ENCODE measurements at places on chromosomes 4 and X.

DNA sequence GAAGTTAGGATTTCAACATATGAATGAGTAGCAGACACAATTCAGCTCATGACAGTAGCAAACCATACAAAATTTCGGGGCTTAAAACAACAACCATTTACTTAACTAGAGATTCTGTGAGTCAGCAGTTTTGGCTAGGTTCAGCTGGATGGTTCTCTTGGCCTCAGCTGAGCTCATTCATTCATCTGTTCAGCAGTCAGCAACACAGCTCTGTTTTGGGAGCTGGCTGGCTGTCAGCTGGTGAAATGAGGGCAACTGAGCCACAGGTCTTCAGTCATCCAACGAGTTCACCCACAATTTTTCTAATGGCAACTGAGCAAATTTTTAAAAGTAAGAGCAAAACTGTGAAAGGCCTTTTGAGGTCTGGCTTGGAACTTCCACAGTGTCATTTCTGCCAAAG is 2005.1 kb upstream of the AGA start:
- no peaks in the 10 kb centered on the region for H3K4me1 ChIP-seq
- no peaks in the 10 kb centered on the region for H3K36me3 ChIP-seq
- no peak overlapping the region for H3K27ac ChIP-seq
- H3K4me3 ChIP-seq, result no peak overlapping the region
- DNase-seq, result no peak

DNA sequence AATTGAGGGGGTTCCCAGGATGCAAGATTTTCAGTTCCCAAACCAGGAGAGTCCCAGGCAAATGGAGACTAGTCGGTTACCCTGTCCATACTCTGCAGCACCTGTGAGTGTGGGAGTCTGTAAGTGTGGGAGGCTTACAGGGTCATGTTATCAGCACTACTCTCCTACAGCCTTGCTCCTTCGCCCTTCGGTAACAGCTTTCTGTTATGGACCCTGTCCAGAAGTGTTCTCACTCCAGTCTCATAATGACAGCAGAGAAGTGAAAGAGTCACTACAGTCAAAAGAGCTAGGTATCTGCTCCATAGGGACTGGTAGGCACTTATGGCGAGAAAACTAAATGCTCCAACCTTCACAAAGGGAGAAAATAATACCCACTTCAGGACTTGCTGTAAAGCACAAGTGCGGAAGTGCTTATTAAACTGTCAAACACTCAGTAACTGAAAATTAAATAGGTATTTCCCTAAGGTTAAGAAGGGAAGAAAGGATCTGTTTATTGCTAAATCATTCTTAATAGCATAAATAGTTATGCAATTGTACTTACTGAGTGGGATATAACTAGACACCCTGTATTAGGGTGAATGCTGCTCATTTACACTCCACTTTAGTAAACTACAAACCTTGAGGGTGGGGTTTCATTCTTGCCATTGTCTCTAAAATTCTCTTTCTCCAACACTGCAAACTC is 2.7 kb upstream of the ADH7 start:
- no peaks in the 10 kb centered on the region for H3K36me3 ChIP-seq
- no peaks in the 10 kb centered on the region for H3K27me3 ChIP-seq
- H3K4me3 ChIP-seq, result no peak overlapping the region
- peak overlapping the region; percentile 25 for H3K27ac ChIP-seq

DNA sequence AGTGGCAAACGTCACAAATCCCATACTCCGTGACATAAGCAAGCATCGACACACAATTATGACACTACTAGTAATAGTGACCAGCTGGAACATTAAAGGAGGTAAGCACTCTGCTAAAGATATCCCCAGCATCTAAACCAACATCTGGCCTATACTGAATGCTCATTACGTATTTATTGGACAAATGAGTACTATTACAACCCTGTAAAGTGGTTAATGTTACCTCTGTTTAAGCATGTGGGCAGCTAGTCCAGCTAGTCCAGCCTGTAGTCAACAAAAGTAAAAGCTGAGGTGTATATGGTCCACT is 419 bp upstream of the RPGR start:
- H3K4me1 ChIP-seq, result no peaks in the 10 kb centered on the region
- DNase-seq, result no peak
- H3K4me3 ChIP-seq, result peak overlapping the region; percentile 65
- H3K36me3 ChIP-seq, result no peaks in the 10 kb centered on the region

DNA sequence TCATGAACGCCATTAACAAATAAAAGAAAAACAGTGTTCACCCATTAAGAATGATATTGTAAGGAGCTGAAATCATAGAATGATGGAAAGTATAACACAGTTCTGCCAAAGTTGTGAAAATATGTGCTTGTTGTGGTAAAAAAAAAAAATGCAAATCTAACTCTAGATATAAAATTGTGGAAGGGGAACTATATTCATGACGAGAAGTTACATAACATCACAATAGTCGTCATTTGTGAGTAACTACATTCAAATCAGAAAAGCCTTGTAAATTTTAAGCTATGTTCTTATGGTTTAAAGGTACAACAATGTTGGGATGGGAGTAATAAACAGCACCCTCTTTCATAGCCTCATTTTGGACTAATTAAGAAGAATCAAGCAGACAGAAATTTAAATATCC is 57.6 kb upstream of the PRDM8 start:
- H3K4me3 ChIP-seq, result no peak overlapping the region
- DNase-seq, result no peak
- H3K27me3 ChIP-seq, result no peaks in the 10 kb centered on the region
- H3K27ac ChIP-seq, result no peak overlapping the region

DNA sequence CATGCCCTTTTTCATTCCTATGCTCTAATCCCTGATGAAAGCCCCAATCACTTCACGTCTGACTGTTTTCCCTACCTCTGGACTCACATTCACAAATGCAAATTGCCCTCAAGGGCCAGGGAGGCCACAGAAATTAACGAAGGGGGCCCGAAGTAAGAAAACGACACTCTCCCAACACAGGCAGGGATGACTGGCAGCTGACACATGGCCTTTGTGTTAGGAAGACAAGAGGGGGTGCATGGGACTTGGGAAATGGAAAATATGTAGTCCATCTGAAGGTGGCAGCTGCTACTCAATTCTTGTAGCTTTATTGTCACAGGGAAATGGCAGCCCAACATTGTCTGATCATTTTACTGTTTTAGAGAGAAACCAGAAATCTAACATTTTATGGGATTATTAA is 12.3 kb upstream of the SPARCL1 start:
- no peak for DNase-seq
- H3K4me3 ChIP-seq, result no peak overlapping the region
- H3K4me1 ChIP-seq, result no peaks in the 10 kb centered on the region
- no peaks in the 10 kb centered on the region for H3K36me3 ChIP-seq
- H3K27ac ChIP-seq, result no peak overlapping the region
- H3K27me3 ChIP-seq, result no peaks in the 10 kb centered on the region

Measured in lower lobe of right lung (tissue), 2 donors.